Right atrium auricular region (tissue), 2 donors: ENCODE measurements at places on chromosomes 2 and 18. TPM values are rescaled to one million over a fixed set of nuclear protein-coding genes. Genes with fewer than 3 reads are reported as not detected.

Gene ALPG
- total RNA-seq: not detected

Gene SPP2
- total RNA-seq: not detected

Gene TNFAIP6
- 2.8 TPM for total RNA-seq

Gene DNAH7
- total RNA-seq: 0.16 TPM

Gene SERPINB4
- not detected for total RNA-seq

Gene CHN1
- total RNA-seq: 4.1 TPM

Gene SKA1
- not detected for total RNA-seq

Gene SLC4A5
- 0.28 TPM for total RNA-seq

Gene MYOM1
- 410 TPM for total RNA-seq

Gene MTX2
- 73.5 TPM for total RNA-seq

Gene IL18R1
- total RNA-seq: 5.0 TPM

Gene FAM161A
- 1.8 TPM for total RNA-seq

Gene MARCHF4
- total RNA-seq: not detected

Gene UGT1A10
- total RNA-seq: not detected

Gene ANKRD29
- 2.2 TPM for total RNA-seq

Gene FEV
- total RNA-seq: not detected

Gene PDE1A
- 10.7 TPM for total RNA-seq

Gene TUBA4B
- not detected for total RNA-seq

Gene CRYGD
- not detected for total RNA-seq

Gene RAB6C
- not detected for total RNA-seq

Gene CYTIP
- total RNA-seq: 3.3 TPM

Gene CNTNAP5
- not detected for total RNA-seq

Gene EIF2B4
- total RNA-seq: 36.3 TPM

Gene DCDC2C
- not detected for total RNA-seq

Gene TBC1D8
- 50.3 TPM for total RNA-seq

Gene ACADL
- 1.9 TPM for total RNA-seq

Gene TACR1
- total RNA-seq: 0.07 TPM

Gene GALNT14
- 0.15 TPM for total RNA-seq

Gene FSIP2
- 0.28 TPM for total RNA-seq

Gene ABCG5
- not detected for total RNA-seq

Gene APCDD1
- 73.2 TPM for total RNA-seq

Gene ANKRD12
- 22.3 TPM for total RNA-seq

Gene RAX
- not detected for total RNA-seq

Gene PLCD4
- total RNA-seq: 0.51 TPM

Gene SATB2
- 1.0 TPM for total RNA-seq

Gene SCYGR4
- total RNA-seq: not detected

Gene GRB14
- total RNA-seq: 4.4 TPM

Gene PFN4
- total RNA-seq: not detected

Gene CCDC150
- 0.79 TPM for total RNA-seq

Gene FAHD2A
- total RNA-seq: 27.5 TPM

Gene IL36G
- total RNA-seq: not detected

Gene CNDP1
- total RNA-seq: not detected

Gene IL1R2
- total RNA-seq: 2.8 TPM

Gene SH3BP4
- total RNA-seq: 34.5 TPM

Gene CHRNG
- not detected for total RNA-seq

Gene NOL4
- total RNA-seq: not detected

Gene GALNT5
- total RNA-seq: 0.67 TPM

Gene ZBTB7C
- 7.7 TPM for total RNA-seq

Gene CTAGE1
- 0.08 TPM for total RNA-seq

Gene SLC35F5
- 54.3 TPM for total RNA-seq
